ENCODE measurements at places on chromosomes 11 and 22.

GRCh38 chr11:73453562-73453961 is 77.4 kb downstream of the RELT start:
- DNase-seq = no peak

DNA sequence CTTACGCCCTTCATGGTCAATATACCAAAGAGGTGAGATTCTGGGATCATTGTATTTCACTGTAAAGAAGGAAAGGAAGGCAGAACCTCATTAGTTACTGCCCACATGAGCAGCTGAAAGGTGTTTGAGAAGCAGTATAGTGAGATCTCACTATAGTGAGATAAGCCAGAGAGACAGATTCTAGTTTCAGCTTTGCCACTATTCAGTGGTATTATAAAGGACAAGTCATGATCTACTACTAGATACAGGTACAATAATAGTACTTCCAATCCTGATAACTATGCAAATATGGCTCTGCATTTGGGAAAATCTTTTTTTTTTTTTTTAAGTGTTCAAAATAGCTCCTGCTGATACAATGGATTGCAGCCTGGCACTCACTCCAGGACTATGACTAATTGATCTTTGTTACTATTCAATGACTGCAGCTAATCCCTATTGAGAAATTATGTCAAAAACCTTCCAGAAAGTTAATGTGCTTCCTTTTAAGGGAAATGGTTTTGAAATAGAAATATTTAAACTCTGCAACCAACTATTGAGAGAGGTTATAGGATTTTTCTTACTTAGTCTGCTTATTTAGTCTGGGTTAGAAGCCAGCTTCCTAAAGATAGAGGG is 8.3 kb upstream of the DLAT start:
- DNase-seq = no peak

GRCh38 chr22:20654343-20655208 is 119.3 kb upstream of the SERPIND1 start:
- no peak for DNase-seq

DNA sequence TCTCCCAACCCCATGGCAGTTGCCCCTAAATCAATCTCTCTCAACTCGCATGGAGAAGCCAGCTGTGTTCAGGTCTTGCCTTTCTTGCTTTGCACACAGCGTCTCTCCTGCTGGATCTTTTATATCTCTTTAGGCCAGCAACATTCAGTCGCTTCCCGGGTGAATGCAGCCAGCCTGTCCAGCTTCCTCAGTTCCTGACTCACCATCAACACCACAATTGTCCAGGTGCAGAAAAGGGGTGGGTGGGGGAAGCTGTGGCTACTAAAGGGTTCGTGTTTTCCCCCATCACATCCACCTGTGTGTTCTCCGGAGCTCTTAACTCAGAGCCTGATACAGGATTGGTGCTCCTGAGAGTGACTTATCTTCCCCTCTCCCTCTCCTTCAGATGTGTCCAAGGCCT is 116.5 kb downstream of the HIPK3 start:
- DNase-seq = no peak

DNA sequence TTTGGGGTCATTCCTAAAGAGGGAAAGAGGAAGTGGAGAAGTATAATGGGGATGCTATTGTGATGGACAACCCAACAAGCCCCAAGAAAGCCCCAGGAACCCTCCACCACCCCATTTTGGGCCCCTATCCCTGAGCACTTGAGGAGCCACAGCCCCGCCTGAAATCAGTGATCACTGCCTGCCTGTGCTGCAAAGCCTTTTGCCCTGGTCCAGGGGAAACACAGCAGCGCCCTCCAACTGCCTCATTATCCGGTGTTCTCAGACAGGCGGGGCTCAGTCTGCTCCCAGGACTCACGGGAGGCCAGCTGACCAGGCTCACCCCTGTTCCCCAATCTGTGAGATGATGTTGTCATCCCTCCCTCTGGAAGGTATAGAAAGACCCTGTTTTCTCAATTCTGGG is 44.7 kb upstream of the TTC12 start:
- DNase-seq = no peak

DNA sequence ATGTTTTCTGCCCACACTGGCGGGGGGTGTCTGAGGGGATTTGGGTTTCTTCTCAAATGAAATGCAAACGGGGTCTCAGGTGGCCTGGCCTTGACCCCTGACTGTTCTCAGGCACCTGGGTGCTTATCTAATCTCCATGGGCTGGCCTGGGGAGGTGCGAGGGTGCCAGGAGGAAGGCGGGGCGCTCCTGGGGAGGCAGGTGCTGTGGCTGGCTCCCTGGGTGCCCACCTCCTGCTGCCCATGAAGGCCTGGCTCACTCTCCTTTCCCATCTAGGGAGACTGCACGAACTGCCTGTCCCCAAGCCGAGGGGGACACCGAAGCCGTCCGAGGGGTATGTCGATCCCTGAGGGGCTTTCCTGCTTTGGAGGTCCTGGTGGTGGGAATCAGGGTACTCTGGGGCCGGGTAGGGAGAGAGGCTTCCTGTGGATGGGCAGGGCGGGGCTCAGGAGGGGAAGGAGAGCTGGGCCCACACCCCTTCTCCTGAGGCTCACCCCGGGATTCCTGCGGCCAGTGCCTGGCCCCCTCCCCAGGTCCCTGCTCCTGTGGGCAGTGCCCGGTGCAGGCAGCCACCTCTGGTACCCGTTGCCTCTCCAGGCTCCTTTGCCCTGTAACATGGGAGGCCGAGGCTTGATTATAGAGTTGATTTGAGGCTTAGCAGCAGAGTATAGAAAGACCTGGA is 18.4 kb downstream of the MICALL1 start:
- DNase-seq = no peak

DNA sequence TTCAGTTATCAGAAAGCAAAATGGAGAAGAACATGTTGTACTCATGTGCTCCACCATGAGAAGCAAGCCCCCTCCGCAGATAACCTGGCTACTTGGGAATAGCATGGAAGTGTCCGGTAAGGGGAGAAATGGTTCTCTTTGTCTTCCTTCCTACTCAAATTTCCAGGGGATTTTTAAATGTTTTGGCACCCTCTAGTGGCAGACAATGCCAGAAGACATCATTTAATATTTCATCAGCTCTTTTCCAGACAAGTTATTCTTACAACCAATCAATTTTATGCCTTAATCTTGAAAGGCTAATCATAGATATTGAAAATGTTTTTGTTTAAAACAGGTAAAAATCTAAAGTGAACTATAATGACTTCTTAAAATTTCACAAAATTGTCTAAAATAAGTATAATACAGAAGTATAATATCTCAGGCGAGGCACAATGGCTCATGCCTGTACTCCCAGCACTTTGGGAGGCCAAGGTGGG is 15.7 kb downstream of the CRTAM start:
- DNase-seq = peak; percentile 59

DNA sequence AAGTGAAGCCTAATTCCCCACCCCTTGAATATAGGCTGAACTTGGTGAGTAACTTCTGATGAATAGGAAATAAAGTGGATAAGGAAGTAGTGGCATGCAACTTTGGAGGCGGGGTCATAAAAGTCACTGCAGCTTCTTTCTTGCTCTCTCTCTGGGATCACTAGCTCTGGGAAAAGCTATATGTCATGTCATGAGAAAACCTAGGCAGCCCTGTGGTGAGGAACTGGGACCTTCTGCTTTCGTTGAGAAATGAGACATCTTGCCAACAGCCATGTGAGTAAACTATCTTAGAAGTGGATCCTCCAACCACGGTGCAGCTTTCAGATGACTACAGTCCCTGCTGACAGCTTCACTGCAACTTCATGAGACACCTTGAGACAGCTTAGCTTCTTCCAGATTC is 15.7 kb downstream of the ZNF214 start:
- no peak for DNase-seq

- no peak for DNase-seq
These were observed 924.9 kb downstream of the TBC1D22A start for GRCh38 chr22:47687346-47687655.

- peak; percentile 97 for DNase-seq
These were observed 36.6 kb downstream of the APOL3 start for GRCh38 chr22:36123673-36124630.

GRCh38 chr11:28529540-28530410 is 421.6 kb downstream of the METTL15 start:
- peak; percentile 5 for DNase-seq

GRCh38 chr11:73271936-73272679 is at the start of gene P2RY6:
Gene P2RY6, plus strand, starts transcription at chr11:73272338. Its CDS starts 24,181 bp downstream, at chr11:73296519.
- DNase-seq = peak; percentile 98

GRCh38 chr11:37371346-37371970 is 773.4 kb upstream of the RAG2 start:
- no peak for DNase-seq

DNA sequence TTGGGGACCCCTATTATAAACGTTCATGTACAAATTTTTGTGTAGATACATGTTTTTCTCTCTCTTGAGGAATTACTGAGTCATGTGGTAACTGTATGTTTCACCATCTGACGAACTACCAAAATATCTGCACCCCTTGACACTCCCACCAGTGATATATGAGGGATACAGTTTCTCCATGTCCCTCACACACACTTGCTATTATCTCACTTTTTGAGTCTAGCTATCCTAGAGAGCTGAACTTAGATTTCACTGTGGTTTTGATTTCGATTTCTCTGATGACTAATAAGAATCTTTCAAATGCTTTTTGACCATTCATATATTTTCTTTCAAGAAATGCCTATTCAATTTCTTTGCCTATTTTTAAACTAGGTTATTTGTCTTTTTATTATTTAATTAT is 200.2 kb downstream of the PGR start:
- DNase-seq = no peak

DNA sequence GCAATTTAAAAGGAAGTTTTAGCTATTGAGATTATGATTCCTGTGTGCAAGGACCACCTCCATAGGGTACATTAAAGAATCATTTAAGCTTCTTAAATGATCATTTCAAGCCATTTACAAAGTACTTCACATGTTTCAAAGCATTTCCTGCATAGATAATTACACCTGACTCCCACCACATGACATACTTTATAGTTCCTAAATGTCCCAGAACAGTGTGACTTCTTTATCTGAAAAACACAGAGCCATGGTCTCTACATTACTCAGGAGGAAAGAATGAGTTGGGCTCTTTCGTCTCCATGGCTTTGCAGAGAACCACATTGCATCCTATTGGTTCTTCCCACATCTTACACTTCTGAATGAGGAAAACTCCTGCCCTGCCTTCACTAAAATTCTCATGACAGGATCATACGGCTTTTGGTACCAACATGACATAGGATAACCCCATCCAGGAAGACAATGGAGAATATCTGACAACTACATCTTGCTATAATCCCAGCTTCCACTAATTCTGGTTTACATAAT is 88.6 kb downstream of the ETS1 start:
- no peak for DNase-seq

- no peak for DNase-seq
These were observed 7.7 kb upstream of the QSER1 start for GRCh38 chr11:32884770-32885384.

DNA sequence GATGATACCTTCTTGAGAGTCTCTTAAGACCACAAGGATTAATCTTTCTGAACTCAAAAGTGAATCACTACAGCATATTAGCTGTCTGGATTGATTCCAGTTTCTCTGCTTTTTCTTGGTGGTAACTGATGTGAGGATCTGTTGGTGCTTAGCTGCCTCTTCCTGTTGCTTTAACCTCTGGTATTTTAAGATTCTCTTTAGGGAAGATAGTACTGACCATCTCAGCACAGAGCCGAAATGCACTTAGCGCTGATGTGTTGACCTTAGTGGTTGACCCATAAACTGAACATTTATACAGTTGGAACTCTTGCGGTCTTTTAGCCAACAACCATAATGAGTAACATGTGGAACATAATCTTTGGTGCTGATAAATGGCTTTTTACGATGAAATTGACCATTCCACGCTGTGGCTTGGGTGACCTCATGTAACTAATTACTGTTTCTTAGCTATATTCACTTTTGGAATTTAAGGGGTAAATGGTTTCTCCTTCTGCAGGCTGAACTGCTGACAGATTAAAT is 33.7 kb downstream of the APLP2 start:
- DNase-seq = no peak

DNA sequence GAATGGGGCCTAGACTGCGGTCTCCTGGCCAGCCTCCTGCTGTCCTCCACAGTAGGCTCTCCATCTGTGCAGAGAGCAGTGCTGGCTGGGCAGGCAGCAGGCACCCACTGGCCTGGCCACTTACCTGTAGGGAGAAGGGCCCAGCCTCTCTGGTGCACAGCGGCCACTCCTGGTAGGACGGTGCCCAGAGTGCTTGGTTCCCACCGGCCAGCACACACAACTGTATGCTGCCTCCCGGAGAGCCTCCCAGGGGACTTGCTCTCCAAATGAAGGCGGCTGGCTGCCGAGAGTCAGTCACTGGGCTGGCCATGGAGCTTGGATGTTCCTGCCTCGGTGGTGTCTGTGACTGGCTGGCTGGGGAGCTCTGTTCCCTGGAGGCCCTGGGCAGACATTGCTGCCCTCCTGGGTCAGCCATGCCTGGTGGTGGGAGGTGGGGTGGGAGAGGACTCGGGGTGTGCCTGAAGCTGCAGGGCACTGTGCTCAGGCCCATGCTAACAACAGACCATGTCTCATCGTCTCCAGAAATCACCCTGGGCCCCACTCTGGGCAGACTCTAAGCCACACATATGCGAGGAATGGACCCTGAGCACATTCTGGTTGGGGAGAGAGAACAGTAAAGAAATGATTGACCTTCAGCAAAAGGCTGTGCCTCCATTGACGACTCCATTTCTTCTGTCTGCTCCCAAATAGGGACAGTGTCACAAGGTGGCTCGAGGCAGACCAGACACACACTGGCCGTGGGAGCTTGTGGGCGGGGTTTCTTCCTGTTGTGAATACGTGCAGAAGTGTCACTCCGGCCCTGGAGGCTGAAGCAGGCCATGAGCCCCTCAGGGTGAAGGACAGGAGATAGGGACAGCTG is 350.8 kb downstream of the TBC1D22A start:
- DNase-seq = no peak

DNA sequence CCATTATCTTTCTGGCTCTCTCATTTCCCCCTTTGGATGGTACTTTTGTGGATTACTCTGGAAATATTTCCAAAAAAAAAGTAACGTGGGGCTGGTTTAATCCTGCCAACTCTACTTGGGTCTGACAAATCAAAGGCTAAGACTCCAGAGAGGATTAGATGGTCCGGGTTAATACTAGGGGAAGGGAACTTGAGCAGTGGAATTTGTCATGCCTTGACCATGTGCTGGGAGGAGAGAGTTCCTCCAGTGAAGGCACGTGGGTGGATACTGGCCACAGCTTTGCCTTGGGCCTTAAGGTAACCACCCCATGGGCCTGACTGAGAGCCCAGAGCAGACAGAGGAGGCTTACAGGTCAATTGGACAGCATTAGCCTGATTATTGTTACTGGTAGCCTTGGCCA is 120.3 kb downstream of the NAV2 start:
- no peak for DNase-seq

GRCh38 chr11:9956483-9956882 is 292.6 kb downstream of the SWAP70 start:
- DNase-seq = no peak

GRCh38 chr11:120224972-120225909 is 14.4 kb downstream of the OAF start:
- DNase-seq = no peak

- DNase-seq = no peak
These were observed 87.6 kb upstream of the APOA1 start for GRCh38 chr11:116925050-116925449.

GRCh38 chr22:47624252-47625012 is 862.0 kb downstream of the TBC1D22A start:
- DNase-seq = no peak

All from SHP77 (cell line).